ENCODE measurements at places on chromosomes 7 and 10.

DNA sequence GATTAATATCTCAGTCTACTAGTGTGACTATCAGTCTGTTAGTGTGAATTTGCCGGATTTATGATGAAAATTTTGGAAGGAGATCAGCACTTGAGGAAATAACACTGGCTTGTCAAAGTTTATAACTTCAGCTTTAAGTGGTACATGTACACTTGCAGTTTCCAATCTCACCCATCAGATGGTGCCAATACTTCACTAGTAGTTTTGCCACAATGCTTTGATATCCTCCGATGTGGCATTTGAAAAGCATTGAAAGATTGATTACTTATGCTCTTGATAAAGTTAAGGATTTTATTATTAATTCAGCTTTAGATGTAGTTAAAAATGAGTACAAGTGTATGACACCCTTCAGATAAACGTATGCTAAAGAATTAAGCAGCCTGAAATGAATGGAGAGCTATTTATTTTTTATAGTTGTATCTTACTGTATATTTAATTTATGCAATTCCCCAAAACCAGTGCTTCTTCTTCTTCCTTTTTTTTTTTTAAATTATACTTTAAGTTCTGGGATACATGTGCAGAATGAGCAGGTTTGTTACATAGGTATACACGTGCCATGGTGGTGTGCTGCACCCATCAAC lies 98.2 kb downstream of the ANLN start:
- no peak for DNase-seq

DNA sequence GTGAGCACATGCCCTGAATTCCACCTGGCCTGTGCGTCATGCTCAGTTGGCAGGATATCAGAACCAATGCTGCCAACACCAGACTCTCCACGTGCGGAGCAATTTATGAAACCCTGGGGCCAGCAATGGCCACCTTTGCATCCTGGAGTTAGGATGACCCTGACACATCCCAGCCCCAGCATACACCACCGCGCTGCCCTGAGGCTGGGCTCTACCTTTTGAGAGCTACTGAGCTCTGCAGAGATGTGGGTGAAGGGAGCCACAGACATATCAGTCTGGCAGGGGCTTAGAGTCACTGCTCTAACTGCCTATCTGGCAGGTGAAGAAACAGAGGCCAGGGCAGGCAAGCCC lies 41.9 kb downstream of the SYPL1 start:
- no peak for DNase-seq

GRCh38 chr10:113058523-113059370 lies 108.7 kb downstream of the TCF7L2 start:
- DNase-seq: no peak

- no peak for DNase-seq
Observed at GRCh38 chr10:3699916-3700315, 85.1 kb downstream of the KLF6 start.

GRCh38 chr7:97064972-97065587 lies 40.4 kb upstream of the DLX5 start:
- no peak for DNase-seq
